NCI-H1930 (cell line): ENCODE measurements at places on chromosomes 5 and 9.

GRCh38 chr9:106784076-106784475 is 78.9 kb upstream of the ZNF462 start:
- no peak for DNase-seq

DNA sequence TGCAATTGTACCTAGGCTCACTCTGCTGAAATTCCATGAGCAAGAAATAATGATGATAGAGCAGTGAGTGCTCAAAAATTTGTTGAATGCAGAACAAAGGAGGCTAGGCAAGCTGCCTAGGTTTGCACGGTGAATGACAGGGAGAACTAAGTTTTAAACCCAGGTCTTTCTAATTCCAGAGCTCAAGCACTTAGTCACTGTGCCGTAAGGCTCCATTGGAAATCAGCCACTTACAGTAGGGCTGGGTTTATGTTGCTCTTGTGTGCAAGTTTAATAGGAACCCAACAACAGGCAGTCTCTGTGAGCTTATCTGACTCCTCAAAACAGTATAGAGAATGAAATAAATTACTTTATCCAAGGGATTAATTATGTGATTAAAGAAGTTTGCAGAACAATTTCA is 147.0 kb downstream of the CSNK1G3 start:
- DNase-seq, result no peak

DNA sequence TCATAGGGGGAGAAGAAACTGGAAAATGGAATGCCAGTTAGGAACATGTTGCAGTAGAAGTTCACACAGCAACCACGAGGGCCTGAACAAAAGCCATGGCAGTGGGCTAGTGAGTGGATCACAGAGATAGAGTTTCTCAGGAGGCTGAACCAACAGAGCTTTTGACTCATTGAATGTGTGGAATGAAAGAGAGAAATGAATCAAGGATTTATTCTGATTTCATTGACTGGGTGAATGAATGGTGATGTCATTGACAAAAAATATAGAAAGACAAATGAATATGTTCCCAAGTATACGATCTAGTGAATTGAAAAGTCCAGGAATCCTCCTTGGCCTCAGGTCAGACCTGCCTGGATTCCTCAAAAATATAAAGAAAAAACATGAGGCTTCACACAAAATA is 99.2 kb downstream of the ZNF462 start:
- no peak for DNase-seq

DNA sequence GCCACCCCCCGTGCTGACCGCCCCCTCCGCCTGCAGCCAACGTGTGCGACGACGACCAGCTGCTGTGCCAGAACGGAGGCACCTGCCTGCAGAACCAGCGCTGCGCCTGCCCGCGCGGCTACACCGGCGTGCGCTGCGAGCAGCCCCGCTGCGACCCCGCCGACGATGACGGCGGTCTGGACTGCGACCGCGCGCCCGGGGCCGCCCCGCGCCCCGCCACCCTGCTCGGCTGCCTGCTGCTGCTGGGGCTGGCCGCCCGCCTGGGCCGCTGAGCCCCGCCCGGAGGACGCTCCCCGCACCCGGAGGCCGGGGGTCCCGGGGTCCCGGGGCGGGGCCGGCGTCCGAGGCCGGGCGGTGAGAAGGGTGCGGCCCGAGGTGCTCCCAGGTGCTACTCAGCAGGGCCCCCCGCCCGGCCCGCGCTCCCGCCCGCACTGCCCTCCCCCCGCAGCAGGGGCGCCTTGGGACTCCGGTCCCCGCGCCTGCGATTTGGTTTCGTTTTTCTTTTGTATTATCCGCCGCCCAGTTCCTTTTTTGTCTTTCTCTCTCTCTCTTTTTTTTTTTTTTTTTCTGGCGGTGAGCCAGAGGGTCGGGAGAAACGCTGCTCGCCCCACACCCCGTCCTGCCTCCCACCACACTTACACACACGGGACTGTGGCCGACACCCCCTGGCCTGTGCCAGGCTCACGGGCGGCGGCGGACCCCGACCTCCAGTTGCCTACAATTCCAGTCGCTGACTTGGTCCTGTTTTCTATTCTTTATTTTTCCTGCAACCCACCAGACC is 80.2 kb downstream of the NTNG2 start:
- no peak for DNase-seq

DNA sequence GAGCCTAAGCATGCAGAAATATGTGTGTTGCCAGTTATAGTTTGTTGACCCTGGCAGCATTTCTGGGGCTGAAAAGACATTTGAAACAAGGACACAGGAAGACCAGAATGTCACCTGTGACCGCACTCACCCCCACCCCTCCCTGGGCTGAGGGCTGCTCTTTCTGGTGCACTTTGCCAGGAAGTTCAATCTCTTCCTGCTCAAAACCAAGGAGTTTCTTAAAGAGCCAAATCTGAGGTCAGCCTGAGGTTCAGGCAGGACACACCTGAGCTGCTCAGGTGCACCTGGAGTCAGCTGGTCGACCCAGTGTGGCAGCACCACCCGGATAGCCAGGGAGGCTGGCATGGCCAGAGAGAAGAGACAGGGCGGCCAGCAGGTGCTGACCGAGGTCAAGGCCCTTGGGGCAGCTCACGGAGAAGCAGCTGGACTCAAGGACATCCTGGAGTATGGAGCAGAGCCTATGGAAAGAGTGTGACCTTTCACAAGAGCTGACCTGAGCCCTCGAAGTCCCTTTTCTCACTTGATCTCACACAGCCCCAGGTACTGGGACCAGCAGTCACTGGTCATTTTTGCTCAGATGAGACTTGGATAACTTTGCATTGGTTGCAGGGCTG is 376.9 kb upstream of the IRX4 start:
- DNase-seq, result no peak

GRCh38 chr5:6251565-6252102 is 126.7 kb downstream of the MED10 start:
- no peak for DNase-seq

GRCh38 chr5:108579236-108579635 is 168.5 kb upstream of the FER start:
- no peak for DNase-seq

DNA sequence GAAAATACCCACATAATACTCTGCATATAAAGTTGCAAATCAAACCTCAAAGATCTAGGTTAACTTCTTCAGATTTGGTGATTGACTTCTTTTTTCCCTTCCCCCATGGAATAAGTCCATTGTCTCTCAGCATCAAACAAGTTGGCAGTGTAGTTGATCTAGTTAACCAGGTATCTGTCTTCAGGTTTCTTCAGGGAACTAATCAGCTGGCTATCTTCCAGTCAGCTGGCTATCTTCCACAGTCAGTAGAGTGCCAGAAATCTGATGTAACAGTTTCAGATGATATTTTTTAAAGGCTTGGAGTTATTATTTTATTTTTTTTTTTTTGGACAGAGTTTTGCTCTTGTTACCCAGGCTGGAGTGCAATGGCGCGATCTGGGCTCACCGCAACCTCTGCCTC is 16.8 kb downstream of the TNFSF15 start:
- DNase-seq, result no peak

DNA sequence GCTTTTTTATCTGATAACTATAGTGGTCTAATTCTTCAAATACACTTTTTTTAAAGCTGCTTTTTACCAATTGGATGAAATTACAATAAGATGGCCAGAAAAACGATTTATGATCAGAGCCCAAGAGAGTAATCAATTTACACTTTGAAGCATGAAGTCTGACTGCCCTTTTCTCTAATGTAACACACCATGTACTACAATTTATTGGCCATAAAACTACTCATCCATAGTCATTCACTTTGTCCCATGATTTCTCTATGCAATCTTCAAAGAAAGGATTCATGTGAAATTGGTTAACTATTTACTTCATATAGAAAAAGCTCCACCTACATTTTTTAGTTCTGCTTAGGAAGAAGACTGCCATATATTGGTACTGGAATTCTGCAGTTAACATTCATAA is 73.6 kb upstream of the CAST start:
- DNase-seq, result no peak

GRCh38 chr5:42759456-42759855 is 2.8 kb downstream of the CCDC152 start:
- no peak for DNase-seq

DNA sequence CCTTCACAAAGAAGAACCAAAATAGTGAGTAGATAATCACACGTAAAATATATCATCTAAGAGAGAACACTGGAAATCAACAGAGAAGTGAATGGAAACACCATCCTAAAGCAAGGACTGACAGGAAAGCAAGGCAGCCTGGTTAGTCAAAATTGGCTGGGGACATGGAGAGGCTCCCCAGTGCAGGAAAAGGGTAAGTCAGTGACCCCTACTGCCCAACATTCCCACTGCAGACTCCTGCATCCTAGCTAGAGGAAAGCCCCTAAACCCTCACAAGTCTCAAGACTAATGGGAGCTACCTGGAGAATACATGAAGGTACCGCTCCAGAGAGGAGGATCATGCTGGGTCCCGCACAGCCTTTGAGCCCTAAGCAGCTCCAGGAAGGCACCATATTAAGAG is 60.1 kb downstream of the ZDHHC21 start:
- no peak for DNase-seq

- DNase-seq, result no peak
Measured at GRCh38 chr9:133842174-133842573, 104.0 kb upstream of the SARDH start.

- no peak for DNase-seq
Measured at GRCh38 chr5:56545016-56545415, 270.3 kb upstream of the MAP3K1 start.

- no peak for DNase-seq
Measured at GRCh38 chr9:32631991-32632390, 3.5 kb downstream of the TAF1L start.

DNA sequence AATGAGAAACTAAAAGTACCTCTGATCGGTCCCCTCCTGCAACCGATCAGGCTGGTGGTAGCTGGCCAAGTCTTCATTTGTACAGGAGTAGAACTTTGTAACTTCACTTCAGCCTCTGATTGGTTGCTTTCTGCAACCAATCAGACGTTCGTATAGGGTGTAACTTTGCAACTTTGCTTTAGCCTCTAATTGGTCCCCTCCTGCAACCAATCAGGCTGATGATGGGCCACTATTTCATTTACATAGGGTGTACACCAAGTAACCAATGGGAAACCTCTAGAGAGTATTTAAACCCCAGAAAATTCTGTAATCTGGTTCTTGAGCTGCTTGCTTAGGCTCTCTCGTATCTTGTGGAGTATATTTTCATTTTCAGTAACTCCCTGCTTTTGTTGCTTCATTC is 445.5 kb downstream of the MED10 start:
- DNase-seq, result no peak

DNA sequence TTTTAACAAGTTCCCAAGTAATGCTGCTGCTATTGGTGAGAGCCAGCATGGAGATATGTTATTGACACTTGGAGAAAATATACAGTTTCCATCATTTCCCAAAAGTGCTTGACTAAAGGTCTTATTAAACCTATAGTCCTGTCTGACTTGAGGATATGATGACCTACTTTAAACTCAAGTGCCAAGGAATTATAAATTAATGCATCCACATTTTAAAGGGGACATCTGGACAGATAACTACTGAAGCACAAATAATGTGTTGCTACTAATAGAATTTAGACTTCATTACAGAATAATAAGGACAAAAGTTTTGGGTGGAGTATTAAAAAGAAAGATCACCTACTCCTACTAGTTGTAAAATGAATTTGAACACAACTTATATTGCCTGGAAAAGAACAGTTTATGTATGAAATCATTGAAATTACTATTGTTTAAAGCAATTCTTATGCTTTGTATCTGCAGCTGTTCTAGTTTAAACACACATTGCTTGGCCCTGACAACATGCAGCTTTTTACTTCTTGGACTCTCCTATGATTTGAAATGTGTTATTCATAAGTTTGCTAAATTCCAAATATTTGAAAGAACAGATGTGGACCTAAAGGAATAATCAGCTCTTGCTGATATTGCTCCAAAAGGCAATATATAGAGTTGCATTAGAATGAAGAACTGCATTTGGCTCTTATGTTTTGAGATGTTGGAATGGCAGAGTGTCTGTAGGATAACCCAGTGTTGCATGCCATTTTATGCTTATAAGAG is 73.4 kb downstream of the SGCD start:
- DNase-seq, result no peak

GRCh38 chr5:65611524-65611923 is 12.6 kb downstream of the TRIM23 start:
- peak; percentile 56 for DNase-seq

GRCh38 chr9:112969730-112970129 is 42.3 kb downstream of the ZNF883 start:
- no peak for DNase-seq

GRCh38 chr9:22383718-22384117 is 62.9 kb upstream of the DMRTA1 start:
- no peak for DNase-seq

GRCh38 chr9:135581636-135582426 is 20.3 kb downstream of the PAEP start:
- no peak for DNase-seq

DNA sequence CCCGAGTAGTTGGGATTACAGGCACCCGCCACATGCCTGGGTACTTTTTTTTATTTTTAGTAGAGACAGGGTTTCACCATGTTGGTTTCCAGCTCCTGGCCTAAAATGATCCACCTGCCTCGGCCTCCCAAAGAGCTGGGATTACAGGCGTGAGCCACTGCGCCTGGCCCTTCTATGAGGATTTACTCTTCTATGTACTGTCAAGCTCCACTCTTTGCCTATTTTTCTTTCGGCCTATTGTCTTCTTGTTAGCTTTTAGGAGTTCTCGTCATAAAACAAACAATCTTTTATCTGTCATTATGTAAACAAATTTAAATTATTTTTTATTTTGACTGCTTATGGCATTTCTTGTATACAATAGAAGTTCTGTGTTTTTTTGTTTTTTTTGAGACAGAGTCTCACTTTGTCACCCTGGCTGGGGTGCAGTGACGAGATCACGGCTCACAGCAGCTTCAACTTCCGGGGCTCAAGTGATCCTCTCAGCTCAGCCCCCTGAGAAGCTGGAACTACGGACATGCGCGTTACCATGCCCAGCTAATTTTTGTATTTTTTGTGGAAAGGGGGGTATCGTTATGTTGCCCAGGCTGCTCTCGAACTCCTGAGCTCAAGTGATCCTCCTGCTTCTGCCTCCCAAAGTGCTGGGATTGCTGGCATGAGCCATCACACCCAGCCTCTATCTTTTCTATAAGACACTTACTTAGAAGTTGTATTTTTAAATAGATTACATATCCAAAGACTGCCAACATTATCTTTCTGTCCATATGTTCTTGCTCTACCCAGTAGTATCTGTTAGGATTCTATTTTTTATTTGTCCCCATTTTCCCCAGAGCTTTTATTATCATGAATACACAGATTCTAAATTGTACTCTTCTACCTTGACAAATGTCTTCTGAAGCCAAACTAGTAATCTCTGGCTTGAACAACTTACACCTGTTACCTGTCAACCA is 29.2 kb downstream of the CSNK1A1 start:
- no peak for DNase-seq

GRCh38 chr9:83582029-83582428 is 40.9 kb upstream of the IDNK start:
- DNase-seq, result no peak

- DNase-seq, result no peak
Measured at GRCh38 chr9:26893030-26893676, 551 bp upstream of the CAAP1 start.

GRCh38 chr5:171573451-171574225 is 154.2 kb downstream of the FGF18 start:
- no peak for DNase-seq

GRCh38 chr5:109164001-109164400 is 245.8 kb downstream of the PJA2 start:
- no peak for DNase-seq

- no peak for DNase-seq
Measured at GRCh38 chr5:59158637-59159391, 575.9 kb downstream of the RAB3C start.
